ENCODE measurements at places on chromosomes 6 and 20.

GRCh38 chr6:162712694-162713093, 14.9 kb downstream of the PRKN start:
- no peak for DNase-seq

GRCh38 chr20:11217326-11218172, 543.8 kb upstream of the JAG1 start:
- DNase-seq = no peak

GRCh38 chr6:7215798-7216231, 97.2 kb downstream of the SSR1 start:
- no peak for DNase-seq

DNA sequence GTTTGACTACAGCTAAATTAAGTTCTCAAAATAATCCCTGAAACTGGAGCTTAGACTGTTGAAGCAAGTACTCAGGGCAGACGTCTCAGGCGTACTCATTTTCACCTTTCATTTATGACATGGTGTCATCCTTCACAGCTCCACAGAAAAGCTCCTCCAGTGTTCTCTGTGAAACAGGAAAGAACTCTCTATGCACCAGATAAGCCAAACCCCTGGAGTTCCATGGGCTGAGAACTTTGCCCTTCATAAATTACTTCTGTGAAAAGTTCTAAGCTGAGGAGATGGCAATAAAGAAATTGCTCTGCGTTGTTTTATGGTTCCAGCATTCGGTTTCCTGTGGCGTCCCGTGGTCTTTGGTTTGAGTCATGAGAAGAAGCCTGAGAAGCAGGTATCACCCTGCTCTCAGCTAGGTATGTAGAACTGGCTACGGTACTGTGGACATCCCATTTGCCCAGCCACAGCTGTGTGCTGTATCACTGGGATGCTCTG, 20.2 kb upstream of the RREB1 start:
- no peak for DNase-seq

- no peak for DNase-seq
Measured at GRCh38 chr6:29964518-29964886, 22.2 kb downstream of the HLA-A start.

DNA sequence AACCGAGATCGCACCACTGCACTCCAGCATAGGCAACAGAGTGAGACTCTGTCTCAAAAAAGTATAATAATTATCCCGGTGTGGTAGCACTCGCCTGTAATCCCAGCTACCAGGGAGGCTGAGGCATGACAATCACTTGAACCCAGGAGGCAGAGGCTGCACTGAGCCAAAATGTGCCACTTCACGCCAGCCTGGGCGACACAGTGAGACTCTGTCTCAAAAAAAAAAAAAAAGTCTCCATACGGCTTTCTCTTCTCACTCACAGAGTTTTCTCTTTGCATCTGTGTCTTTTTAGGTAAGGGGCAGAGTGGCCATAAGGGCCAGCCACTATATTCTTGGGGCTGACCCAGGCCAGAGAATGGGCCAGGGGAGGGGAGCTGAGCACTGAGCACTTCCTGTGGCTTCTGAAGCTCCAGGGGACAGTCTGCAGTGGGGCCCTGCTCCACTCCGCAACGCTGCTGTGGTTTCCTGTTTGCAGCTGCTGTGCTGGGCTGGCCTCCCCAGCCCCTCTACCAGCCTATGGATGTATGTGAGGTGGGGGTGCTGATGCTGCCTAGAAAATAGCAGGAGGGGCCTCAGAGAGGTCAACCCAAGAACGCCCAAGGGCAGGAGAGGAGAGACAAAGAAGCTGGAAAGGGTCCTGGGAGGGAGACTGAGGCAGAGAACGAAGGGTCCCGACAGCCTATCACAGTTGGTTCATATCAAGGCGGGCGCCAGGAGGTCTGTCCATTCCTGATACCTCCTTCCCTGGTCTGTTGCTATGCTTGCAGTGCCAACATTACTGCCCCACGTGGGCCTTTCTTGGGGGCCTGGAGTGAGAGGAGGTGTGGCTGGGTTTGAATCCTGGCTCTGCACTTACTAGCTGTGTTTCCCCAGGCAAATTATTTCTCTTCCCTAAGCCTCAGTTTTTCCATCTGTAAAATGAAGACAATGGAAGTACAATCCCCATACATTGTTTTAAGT, 16.0 kb downstream of the SLA2 start:
- DNase-seq = no peak

DNA sequence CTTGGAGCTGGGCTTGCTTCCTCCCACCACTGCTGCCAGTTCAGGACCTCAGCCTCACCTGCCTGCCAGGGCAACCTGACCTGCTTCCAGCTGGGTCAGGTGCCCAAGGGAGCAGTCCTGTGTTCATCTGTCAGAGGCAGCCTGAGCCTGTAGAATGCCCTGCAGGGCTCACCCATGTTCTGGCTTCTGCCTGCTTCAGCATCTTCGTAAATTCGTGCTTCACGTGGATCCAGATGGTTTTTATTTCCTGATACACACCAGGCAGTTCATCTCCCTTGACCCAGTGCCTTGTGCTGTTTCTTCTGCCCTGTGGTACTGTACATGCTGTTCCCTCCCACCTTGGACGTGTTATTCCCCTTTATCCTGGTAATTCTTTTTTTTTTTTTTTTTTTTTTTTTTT, 50.2 kb downstream of the ARID1B start:
- no peak for DNase-seq

DNA sequence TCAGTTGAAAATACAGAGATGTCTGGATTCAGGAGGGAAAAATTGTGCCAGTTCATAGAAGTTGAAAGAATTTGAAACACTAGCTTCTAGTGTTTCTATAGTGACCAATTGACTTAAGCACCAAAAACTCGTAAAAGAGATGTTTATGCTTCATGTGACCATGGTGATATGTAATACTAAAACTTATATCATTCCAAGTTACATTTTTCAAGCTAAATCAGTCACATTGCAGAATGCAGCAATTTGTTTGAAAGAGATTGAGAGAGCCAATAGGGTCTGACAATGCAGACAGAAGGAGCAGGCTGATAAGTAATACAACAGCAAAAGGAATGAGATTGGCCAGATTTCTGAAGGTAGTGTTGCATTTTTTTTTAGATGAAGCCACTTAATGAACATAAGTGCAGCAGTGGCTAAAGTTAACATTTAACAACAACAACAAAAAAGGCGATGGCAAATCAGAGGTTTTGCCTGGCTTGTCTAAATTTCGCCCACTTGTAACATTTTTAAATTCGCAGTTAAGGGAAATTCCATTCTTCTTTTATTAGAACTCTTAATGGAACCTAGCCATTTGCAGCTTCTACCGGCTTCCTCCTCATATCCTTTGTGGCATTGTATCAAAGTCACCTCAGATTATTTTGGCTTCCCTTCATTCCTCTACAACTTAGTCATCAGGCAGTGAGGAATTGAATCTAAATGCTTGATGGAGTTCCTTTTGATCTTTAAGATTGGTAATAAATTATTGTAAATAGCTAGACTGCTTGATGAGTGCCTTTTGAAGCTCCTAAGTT, 484.0 kb upstream of the SOX4 start:
- DNase-seq = no peak

GRCh38 chr6:41164551-41165120, 1.7 kb upstream of the TREM2 start:
- no peak for DNase-seq

- no peak for DNase-seq
Measured at GRCh38 chr20:51497542-51498467, 44.7 kb downstream of the NFATC2 start.

DNA sequence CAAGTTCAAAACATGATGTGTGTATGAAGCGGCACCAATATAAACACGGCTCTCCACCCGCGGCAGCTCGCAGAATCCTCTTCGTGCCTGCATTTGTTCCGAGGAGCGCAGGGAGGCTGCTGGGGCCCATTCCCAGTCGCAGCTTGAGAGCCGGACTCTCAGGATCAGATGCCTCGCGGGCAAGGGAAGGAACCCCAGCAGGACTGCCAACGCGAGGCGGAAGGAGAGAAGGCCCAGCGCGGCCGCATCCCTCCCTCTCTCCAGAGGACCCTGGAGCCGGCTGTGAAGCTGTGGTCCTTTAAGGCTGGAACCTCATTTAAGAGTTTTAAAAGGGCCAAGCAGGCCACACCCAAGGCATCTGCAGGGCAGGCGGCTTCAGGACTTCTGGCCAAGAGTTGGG, 44.2 kb upstream of the ZBP1 start:
- no peak for DNase-seq

DNA sequence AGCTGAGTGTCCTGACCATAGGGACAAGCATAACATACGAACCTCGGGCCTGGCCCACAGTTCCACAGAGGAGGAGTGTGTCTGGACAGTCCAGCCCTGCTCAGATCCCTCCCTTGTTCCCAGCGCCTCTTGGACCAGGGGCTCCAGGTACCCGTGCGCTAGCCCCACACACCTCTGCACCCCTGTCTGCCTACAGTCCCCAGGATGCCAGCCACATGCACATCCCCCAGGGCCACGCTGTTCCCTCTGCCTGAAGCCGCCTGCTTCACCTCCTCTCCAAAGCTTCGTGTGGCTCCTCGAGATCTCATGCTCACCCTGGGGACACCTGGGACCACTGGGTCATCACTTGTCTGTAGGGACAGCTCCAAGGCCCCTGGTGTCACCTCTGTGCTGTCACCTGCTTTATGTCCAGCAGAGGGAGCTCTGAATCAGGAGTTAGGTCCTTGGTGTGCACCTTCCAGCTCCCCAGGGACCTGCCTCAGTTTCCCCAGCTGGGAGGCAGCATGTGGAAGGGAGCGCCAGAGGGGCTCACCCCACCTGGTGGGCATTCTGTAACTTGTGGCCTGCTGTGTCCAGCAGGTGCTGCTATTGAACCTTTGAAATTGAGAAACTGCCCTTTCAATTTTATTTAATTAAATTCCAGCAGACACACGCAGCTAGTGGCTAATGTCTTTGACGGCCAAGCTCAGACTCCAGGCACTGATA, 7.3 kb upstream of the YTHDF1 start:
- DNase-seq = peak; percentile 54

- no peak for DNase-seq
Measured at GRCh38 chr6:7998103-7998725, 66.0 kb downstream of the BLOC1S5 start.

GRCh38 chr6:4474810-4475209, 301.4 kb upstream of the CDYL start:
- DNase-seq = no peak

DNA sequence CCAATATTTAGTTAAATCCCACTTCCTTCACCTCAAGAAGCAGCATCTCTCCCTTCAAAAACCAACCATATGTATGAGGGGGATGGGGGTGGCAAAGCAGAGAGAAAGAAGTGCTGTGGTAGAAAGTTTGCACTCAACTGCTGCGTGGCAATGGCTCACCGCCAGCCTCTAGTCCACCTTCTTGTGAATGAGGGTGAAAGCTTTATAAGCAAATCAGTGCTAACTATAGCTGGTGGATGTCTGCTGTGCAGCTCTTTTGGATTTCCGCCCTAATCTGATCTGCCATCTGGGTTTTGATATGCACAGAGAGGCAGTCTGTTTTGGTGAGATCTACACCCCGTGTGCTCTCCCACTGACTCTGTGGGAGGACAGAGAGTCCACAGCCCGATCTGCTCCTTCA, 281.2 kb upstream of the SUPT3H start:
- no peak for DNase-seq

DNA sequence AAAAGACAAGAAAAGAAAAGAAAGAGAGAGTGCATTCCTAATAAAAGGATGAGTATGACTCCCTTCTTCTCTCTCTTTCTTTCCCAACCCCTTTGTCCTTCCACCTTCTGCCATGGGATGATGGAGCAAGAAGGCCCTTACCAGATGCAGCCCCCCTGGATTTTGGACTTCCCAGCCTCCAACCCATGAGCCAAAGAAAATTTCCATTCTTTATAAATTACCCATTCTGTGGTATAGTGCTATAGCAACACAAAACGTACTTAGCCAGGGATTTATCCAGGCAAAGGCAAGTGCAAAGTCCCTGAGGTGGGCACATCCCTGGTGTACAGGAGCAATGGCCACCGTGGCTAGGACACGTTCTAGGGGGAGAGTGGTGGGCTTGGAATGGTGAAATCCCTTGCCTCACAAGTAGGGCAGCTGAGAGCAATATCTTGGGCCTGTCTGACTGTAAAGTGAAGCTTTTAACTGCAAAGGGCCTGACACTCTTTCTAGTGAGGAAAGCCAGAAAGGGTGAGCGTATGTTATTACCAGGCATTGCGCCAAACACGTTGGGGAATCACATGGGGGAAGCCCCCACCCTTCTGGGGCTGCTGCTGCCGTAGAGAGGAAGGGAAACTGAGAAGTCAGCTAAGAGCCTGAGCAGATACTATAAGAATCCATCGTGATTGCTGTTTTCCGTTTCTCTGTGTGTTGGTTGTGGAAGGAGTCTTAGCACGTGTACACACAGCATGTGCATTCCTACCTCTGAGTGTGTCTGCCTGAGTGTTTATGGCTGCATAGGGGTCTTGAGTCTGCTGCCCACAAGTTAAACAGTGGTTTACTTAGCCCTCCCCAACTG, 50.7 kb upstream of the SIRPA start:
- DNase-seq = no peak

Data from neuronal stem cell (in vitro differentiated cells).